ENCODE measurements at places on chromosomes 1 and 21.
A peak's percentile ranks its signal among the peaks of the same experiment; 100 is the strongest.

- no peak for DNase-seq
Observed at GRCh38 chr1:22794647-22795365, 84.2 kb downstream of the EPHB2 start.

- no peak for DNase-seq
Observed at GRCh38 chr1:200473698-200474371, 64.0 kb upstream of the ZNF281 start.

- no peak for DNase-seq
Observed at GRCh38 chr1:69438056-69438795, 129.5 kb upstream of the LRRC7 start.

DNA sequence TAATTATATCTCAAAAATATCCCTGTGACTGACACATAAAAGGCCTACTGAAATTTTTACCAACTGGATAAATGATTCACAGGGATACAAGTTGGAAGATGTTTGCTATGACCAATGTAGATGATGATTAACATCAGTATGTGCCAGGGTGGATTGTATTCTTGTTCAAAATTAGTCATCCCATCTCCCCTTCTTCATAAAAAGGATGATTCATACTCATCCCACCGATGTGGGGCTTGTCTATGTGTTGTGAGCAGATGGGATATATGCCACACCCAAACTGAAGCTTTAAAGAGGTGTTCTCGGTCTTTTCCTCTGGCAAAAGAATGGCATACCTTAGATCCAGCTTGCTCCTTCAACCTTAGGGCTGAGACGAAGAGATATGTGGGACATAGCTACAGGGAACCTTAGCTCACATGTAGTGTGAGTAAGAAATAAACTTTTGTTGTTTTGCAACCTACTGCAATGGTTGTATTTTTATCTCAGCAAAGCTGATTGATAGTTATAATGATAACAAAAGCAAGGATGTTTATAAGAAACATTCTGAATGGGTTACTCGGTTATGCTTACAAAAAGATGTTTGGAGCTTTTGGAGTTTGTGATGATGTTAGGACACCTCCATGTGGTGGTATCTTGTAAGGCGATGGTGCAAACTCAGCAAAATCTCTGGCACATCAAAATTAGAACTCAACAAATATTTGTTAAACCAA is 29.4 kb downstream of the SPATA17 start:
- peak; percentile 14 for DNase-seq

GRCh38 chr1:94912263-94913184 is 14.4 kb downstream of the CNN3 start:
- DNase-seq = no peak

- no peak for DNase-seq
Observed at GRCh38 chr1:172203135-172203823, 217.2 kb upstream of the C1orf105 start.

DNA sequence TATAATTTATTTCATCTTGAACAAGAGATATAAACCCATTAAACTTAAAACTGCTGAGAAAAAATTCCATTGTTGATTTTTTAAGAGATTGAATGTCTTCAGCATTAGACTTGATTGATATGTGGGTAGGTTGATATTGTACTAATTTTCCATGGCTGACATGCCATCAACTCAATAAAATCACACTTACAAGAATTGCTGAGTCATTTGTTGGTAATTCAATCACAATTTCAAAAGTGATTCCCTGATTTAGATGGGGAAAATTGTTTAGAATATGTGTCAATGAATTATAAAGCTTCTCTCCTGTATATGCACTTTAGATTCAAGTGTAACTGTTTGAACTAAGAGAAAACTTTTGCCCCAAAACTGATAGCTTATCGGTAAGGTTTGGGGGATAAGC is 223.5 kb upstream of the NCAM2 start:
- DNase-seq = no peak

GRCh38 chr1:201916649-201917249 is 28.1 kb downstream of the SHISA4 start:
- no peak for DNase-seq

DNA sequence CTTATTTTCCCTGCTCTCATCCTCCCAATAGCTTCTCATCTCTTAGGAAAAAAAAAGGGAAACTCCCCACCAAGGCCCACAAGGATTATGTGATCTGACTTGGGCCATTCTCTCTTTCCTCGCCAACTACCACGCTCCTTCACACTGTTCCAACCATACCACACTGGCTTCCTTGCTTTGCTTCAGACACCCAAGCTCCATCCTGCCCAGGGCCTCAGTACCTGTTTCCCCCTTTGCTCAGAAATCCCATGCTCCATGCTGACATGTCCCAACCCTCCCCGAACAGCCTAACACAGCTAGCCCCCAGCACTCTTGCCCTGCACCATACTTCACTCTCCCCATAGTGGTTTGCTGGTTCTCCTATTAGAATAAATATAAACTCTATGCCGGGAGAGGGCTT is 39.2 kb downstream of the MAB21L3 start:
- no peak for DNase-seq

DNA sequence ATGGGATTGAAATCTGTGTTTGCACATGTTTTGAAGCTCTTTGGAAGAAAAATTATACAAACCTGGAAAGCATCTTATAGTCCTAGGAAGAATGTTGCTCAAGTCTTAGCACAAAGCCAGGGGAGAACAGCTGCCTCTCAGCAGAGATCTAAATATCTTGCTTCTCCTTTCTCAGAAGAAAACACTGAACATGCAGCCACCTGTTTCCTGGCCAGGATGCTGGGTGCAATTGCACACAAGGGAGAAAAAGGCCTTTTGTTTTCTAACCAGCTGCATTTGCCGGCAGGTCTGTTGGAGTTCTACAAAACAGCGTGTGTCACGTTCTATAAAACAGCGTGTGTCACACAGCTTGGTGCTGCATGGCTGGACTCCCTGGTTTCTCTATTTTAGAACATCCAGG is 259.6 kb upstream of the PLD5 start:
- no peak for DNase-seq

GRCh38 chr1:55063577-55063942 is 24.2 kb downstream of the PCSK9 start:
- no peak for DNase-seq

DNA sequence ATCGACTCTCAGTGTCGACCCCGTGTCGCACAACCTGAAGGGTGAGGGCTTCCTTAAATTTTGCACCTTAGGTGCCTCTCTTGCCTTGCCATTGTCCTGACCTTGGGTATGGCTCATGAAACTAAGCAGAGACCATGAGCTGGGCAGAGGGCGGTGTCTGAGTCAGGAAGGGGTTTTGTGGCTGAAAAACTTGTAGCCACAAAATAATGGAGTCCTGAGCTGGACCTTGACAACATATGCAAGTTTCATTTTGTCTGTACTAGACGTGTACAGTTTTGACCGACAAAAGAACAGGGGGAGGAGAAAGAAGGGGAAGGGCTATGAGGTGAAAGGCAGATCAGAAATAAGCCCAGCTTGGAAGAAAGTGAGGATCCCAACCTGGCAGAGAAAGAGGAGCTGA is 8.3 kb upstream of the RUNX1 start:
- no peak for DNase-seq

DNA sequence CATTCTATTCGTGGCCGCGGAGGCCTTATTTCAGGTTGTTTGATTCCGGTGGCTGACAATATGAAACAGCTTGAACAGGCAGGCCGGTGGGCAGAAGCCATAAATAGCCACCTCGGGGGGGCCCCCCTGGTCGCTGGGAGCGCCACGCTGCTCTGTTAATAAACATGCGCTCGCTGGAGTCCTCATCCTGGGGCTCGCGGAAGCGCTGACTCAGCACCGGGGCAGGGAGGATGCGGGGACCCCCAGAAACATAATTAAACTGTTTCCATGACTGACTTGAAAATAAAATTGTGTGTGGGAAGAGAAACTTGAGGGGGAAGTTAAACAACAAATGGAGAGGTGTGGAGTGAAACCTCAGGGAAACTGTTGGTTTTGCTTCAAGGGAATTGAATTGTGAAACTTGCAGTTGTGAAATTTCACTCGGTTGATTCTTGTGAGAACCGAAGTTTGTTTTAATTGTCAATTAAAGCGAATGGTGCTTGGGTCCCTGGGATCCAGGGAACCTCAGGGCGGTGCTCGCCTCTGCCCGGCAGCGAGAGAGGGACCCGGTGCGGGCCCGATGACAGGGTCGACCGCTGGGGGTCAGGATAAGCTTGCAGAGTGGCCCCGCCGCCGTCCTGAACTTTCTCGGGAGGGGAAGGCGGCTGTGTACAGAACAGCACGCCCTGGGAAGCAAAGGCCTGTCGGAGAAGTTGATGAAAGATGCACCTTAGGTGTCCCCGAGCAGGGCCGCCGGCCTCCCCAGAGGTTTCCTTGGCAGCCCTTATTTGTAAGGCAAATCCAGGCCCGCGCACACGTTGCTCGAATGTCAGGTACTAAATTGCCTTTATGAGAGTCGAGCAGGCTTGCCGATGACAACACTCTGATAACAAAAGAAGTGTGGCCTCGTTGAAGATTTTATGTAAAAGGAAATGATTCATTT is 176.9 kb upstream of the LMO4 start:
- peak; percentile 26 for DNase-seq

- DNase-seq = no peak
Observed at GRCh38 chr1:109928591-109929111, 18.0 kb downstream of the CSF1 start.

DNA sequence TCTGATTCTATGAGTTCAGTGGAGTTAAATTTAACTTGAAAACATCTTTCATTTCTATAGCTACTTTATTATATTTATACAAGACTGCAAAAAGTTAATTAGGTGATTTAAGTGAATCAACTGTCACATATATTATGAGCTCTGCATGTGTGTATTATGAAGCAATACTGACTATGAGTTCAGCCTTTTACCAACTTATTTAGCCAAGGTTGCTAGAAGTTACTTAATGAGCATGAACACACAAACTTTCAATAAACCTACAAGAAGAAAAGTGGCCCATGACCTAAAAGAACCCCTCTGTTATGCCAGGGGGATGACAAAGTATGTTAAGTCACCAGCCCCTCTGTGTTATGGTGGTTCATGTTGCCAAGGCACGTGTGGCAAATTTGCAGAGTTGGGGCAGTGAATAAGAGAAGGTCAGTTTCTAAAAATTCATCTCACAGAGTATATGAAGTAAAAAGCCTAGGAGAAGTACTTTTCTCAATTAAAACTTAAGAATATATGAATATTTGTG is 86.7 kb upstream of the LYPLAL1 start:
- no peak for DNase-seq

GRCh38 chr1:78360584-78360983 is 130.2 kb upstream of the PTGFR start:
- no peak for DNase-seq

GRCh38 chr1:233140974-233141373 is 154.6 kb downstream of the PCNX2 start:
- DNase-seq = no peak

- no peak for DNase-seq
Observed at GRCh38 chr1:201891451-201892045, 2.9 kb downstream of the SHISA4 start.

GRCh38 chr21:19049567-19049966 is 646.0 kb upstream of the TMPRSS15 start:
- no peak for DNase-seq

- no peak for DNase-seq
Observed at GRCh38 chr1:241376701-241377100, 19.7 kb upstream of the RGS7 start.

DNA sequence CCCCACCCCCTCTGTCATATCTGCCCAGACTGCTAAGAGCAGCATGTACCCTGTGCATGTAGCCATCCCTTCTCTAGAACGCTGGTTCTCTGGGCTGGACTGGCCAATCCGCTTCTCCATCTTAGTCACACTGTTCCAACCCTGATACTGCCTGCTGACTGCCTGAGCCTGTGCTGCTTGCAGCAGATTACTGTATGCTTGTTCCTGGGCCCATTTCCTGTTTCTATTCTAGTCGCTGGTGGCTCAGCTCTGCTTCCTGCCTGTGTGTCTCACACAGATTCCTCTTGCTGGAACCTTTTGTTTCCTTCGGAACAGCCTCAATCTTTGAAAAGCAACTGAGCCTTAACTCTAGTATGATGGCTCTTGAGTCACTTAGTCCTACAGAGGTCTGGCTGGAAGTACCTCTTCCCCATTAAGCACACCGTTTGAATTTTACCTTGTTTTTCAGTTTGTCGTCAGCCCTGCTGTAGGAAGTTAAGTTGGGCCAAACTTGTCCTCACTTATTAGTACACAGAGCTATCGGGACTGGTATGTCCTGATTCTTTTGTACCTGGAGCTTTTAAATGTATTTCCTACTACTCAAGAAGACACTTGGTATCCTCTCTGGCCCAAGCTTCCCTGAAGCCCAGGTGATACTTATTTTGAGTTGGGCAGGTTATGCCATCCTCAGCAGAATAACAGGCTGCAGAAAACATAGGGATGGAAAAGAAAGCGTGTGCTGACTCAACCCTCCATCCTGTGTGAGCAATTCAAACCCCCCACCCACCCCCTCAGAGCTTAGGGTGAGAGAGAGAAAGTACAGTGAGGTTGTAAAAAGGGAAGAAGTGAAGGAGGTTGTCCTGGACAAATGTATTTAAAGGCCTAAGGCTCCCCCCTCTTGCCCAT is 43.4 kb upstream of the PIGV start:
- DNase-seq = peak; percentile 59

- no peak for DNase-seq
Observed at GRCh38 chr1:39174390-39175081, 30.0 kb upstream of the MACF1 start.

DNA sequence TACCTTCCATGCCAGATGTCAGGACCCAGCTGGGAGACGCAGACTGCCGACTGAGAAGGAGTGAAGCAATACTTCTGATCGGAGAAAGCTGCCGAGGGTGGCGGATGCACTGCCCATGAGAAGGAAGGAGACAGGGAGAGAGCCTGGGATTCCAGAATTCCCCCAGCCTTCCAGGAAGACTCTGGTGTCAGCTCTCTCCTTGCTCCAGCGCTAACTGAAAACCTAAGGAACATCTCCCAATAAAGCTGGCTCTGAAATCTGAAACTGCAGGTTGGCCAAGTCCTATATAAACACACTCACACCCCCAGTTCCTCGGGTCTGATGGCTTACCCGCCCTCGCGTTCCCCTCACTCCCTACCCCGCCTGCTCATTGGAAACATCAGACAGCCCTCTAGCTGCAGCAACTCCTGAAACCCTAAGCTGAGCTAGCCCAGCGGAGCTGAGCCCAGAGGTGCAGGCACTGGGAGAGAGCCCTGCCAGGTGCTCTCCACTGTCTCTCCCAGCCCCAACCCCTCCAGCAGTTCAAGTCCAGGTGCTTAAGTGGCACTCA is 52.3 kb downstream of the PLEKHA6 start:
- DNase-seq = no peak

- no peak for DNase-seq
Observed at GRCh38 chr1:194252199-194252598, 1065.8 kb upstream of the B3GALT2 start.

DNA sequence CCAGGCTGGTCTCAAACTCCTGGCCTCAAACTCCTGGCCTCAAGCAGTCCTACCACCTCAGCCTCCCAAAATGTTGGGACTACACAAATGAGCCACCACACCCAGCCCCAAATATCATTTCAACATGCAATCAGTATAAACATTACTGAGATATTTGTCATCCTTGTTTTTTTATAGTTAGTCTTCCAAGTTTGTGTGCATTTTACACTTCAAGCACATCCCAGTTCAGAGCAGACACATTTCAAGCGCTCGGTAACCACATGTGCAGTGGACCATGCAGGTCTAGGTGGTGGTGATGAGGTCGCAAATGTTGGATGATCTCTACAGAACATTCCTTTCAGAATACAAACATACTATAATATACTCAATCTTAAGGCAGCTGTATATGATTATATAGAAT is 23.8 kb upstream of the APP start:
- no peak for DNase-seq

Data from natural killer cell (primary cell).